ENCODE measurements at places on chromosomes 7 and 10.
A peak's percentile ranks its signal among the peaks of the same experiment; 100 is the strongest.

- no peak for DNase-seq
Measured at GRCh38 chr10:20614911-20615310, 282.2 kb downstream of the NEBL start.

DNA sequence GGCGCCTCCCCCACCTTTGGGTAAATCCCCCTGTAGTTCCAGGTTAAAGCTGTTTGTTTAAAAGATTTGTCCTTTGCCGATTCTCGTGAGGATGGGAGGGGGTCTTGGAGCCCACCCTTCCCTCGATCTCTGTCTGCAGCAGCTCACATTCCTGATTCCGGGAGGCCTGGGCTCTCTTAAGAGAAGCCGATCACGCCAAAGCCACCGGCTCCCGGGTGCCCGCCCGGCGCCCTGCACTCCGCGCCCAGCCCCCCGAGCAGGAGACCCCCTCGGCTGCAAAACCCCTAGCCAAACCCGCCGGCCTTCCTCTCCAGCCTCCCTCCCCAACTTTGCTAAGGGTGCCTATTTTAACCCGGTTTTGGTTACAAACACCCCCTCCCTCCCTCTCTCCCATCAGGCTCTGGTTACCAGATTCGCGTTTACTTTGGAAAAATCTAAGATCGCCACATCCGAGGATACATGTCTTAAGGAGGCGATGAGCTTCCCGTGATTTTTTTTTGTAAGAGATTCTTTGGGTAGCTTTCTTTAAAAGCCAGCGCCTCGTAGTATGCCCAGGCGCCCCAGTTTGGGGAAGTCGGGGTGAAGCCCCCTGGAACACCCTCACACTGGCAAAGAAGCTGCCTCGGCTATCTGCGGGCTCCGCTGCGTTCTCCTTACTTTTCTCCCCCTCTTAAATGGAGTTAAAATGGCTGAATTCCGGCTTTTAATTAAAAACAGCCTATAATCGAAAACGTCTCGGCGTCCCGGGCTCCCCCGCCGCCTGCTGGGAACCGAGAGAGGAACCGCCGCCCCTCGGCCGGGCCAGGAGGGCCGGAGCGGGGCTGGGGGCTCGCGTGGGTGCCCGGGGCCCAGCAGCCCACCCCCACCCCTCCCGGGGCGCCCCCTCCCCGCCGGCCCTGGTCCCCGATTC lies 983 bp downstream of the TNRC18 start:
- DNase-seq: no peak

GRCh38 chr7:23242321-23242720 lies 4.3 kb upstream of the GPNMB start:
- no peak for DNase-seq

GRCh38 chr7:116101704-116102103 lies 71.1 kb upstream of the TFEC start:
- DNase-seq: no peak

DNA sequence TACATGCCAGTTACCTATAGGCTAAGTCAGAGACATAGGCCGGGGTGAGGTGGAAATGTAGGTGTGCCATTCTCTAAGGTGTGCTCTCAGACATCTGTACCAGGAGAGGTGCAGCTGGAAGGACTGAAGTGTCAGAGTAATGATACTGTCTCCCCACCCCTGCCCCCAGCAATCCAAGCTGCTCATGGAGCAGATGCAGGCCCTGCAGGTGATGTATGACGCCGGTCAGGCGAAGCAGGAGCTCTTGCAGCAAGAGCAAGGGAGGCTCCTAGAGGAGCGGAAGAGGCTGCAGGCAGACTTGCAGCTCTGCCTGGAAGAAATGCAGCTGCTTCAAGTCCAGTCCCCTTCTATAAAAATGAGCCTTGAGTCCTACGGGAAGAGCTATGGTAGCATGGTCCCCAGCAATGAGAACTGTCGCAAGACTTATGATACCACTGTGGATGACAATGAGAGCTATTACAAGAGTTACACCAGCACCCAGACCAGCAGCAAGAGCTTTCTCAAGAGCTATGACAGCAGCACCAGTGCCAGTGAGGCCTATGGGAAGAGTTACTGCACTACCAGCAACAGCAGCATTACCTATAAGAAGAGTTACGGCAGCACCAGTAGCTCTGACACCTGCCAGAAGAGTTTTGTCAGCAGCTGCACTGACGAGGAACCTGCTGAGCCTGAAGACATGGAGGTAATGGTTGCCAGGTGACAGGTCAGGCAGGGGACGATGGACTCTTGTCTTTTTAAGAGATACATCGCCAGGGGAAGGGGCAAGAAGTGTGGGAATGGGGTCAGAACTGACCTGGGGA lies 18.4 kb upstream of the FLNC start:
- no peak for DNase-seq

GRCh38 chr10:78924319-78925003 lies 144.3 kb upstream of the ZMIZ1 start:
- DNase-seq: no peak

DNA sequence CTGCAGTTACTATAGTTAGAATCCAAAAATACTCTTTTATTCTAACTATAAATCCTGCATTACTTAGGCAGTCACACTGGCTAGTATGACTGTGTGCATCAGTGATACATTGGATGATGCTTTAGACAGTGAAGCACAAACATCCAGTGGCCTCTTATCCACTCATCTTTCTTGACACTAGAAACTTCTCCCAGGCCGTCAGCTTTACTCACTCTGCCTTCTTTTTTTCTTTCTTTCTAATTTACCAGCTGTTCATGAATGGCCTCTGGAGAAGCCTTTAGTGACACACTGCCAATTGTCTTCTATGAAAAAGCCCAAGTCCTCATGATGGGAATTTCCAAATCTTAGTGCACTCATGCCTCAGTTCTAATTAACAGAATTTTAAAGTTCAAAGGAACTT lies 26.2 kb upstream of the C10orf90 start:
- DNase-seq: no peak

- no peak for DNase-seq
Measured at GRCh38 chr10:71471957-71472365, 75.2 kb downstream of the CDH23 start.

GRCh38 chr10:19451937-19452336 lies 364.3 kb upstream of the PLXDC2 start:
- no peak for DNase-seq

DNA sequence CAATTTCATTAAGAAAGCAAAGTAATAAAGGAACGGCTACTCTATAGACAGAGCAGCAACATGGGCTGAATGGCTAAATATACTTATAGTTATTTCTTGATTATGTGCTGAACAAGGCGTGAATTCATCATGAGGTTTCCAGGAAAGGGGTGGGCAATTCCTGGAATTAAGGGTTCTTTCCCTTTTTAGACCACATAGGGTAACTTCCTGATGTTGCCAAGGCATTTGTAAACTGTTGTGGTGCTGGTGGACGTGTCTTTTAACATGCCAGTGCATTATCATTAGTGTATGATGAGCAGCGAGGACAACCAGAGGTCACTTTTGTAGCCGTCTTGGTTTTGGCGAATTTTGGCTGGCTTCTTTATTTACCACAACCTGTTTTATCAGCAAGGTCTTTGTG lies 28.5 kb upstream of the ZMYND11 start:
- no peak for DNase-seq

DNA sequence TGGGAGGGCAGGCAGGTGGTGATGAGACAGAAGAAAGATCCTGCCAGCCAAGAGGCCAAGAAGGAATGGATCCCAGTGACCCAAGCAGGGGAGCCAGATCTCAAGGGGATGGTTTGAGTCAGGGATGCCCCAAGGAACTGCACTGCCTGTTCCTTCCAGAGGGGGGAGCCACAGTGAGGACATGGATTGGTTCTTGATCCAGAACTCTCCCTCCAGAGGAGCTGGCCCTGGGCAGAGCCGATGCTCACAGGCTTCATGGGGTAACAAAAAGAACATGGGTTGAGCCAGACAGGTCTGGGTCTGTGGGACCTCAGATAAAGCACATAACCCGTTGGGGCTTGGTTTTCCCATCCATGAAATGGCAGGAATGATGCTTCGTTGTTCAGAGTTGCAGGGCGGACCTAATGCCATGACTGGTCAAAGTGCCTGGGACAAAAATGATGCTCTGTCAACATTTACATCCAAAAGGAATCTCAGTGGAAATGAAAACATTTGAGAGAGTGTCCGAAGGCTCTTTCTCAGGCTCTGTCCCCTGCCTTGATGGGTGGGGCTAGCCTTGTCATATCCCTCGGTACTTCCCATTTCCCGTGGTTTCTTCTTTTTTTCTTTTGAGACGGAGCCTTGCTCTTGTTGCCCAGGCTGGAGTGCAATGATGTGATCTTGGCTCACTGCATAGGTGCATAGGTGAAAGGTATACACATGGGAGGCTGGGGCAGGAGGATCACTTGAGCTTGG lies 4.7 kb upstream of the DENND2A start:
- no peak for DNase-seq

DNA sequence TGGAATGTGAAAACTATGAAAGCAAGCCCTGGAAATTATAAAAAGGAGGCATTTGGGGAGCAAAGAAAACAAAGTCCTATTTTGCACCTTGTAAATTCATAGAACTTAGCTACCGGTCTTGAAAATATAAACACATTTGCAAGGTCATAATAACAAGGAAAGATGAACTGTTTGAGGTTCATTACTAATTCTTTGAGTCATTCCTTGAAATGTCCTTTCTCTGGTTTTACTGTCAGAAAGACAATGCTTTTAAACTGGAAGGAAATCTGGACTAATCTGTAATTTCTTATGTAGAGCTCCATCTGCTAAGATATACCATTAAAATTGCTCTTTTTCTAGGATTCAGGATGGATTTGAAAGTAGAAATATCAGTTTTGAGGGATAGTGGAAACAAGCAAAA lies 1.4 kb downstream of the ERLIN1 start:
- DNase-seq: no peak

DNA sequence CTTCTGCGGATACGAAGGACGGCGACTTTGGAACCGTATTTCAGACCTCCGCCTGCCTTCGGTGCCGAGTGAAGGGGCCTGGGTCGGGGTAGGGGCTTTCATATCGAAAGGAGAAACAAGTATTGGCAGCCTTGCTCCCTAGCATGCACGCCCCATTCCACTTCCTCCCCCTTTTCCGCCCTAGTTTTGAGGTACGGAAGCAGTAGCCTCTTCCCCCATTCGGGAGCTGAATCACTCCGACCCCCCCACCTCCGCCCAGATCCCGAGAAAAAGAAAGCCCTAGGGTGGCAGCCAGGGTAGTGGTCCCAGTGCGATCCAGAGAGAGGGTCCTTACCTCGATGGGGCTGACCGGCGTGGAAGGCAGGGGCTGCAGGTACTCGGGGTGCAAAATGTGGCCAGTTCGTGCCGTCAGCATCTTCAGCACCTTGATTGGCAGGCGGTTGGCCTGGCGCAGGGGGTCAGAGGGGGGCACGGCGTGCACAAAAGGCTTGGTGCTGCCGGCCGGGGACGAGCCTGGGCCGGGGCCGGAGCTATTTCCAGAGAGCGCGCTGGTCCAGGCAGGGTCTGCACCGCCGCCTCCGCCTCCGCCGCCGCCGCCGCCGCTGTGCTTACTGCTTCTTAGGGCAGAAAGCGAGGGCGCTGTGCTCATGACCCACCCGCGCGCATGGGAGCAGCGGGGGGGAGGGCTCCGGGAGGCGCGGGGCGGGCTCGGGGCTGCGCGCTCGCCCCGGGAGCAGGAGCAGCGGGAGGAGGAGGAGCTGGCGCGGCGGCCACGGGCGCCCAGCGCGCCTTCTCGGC lies 594 bp downstream of the ZNF503 start:
- peak; percentile 83 for DNase-seq

DNA sequence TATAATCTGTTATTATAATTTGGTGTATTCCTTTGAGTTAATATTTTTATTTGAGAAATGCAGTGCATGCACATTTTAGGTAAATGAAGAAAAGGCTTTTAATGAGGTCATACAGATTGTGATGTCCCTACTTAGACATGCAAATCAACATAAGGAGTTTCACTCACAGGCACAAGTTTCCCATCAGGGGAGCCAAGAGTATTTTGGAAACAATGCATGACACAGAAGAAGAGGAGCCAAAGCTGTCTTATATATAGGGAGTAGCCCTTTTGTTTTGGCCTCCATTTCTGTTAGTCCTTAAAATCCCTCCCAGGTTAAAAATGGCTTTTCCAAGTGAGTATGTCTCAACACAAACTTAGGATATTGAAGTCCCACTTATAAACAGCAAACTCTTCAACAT lies 703.4 kb upstream of the ANKRD30A start:
- DNase-seq: no peak

- no peak for DNase-seq
Measured at GRCh38 chr10:96380821-96381220, 22.0 kb upstream of the OPALIN start.

GRCh38 chr10:32771217-32771616 lies 186.8 kb downstream of the ITGB1 start:
- no peak for DNase-seq

DNA sequence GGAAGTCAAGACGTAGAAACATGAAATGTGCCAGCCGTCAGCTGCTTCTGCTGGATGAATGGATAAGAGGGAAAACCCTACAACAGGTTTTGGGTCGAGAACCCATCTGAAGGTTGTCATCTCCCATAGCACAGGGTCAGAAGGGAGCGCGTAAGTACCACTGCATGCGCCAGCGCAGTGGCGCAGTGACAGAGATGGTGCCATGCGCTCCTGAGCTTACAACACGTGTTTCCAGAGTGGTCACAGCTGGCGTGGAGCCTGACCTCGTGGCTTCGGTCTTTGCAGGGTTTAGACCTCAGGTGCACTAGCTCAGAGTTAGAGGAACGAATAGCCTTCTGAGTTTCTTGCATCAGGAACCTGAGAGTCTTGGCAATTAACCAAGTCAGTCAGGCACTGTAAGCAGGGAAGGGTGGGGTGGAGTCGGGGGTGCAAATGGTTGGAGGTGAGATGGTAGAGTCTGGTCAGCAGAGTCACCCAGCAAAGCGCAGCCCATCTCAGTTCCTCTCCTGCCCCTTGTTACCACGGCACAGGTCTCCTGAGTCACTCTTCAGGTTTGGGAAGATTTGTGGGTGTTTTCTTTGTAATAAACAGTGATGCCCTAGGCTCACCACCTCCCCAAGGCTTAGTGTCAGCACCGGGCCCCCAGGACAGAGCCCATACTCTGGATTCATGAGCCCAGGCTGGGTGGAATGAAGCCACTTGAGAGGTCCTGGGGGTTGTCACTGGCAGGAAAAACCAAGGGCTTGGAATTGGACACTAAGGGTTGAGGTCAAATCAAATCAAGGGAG lies 84.1 kb upstream of the PPIF start:
- DNase-seq: no peak

DNA sequence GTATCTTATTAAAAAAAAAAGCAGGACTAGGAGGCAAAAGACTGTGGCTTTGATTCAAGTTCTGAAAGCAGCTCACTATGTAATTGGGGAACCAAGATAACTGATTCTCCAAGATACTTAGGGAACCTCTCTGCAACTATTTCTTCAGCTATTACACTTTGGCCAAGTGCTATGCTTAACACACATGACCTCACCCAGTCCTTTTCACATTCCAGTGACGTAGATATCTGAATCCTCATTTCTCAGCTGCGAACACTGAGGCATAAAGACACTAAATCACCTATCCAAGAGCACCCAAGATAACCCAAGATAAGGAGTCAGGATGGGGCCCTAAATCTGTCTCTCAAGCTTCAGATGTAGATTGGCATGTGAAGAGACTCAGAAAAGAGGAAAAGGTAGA lies 133.6 kb downstream of the GLI3 start:
- no peak for DNase-seq

- DNase-seq: no peak
Measured at GRCh38 chr10:369221-369683, 234.0 kb downstream of the ZMYND11 start.
